GM13976 (cell line): ENCODE measurements at places on chromosomes 5 and 9.

GRCh38 chr9:79213417-79214125 lies 358.2 kb upstream of the TLE4 start:
- DNase-seq: no peak

DNA sequence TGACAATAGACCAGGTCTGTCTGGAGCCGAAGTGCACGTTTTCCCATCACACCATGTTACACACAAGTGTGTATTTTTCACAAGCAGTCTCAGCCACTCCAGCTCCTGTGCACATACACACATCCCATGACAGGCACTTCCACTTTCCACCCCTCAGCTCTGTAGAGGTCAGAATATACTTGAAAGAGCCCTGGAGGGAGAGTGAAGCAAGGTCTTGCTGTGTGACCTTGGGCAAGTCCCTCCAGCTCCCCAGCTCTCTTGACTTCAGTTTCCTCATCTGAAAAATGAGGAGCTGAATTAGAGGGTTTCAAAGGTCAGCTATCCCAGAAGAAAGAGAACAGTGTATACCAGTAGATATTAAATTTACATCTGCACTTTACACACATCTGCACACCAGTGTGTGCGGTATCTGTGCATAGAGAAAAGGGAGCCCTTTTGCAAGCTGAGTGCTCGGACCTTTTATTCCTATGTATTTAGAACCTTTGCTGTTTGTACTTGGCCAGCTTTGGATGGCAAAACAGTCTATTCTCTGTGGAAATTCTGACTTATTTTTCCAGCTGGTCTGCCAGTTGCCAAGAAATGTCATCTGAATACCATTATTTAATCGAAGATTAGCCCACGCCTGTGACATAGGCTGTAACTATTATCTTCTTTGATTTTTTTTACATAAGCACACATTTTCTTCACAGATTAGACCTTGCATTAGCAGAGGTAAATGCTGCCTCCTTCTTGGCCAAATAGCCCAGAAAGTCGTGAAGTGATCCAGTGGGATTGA lies 528.0 kb downstream of the BNC2 start:
- DNase-seq: no peak

GRCh38 chr9:6829027-6829426 lies 71.3 kb downstream of the KDM4C start:
- no peak for DNase-seq

GRCh38 chr9:95125652-95126051 lies 191.9 kb downstream of the FANCC start:
- no peak for DNase-seq

DNA sequence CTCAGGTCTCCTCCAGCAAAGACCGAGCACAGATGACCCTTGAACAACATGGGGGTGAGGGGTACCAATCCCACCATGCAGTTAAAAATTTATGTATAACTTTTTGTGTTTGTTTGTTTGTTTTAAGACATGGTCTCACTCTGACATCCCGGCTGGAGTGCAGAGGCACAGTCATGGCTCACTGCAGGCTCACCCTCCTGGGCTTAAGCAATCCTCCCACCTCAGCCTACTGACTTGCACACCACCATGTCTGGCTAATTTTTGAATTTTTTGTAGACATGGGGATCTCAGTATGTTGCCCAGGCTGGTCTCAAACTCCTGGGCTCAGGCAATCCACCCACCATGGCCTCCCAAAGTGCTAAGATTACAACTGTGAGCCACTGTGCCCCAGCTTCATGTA lies 231.0 kb upstream of the PIK3R1 start:
- no peak for DNase-seq

DNA sequence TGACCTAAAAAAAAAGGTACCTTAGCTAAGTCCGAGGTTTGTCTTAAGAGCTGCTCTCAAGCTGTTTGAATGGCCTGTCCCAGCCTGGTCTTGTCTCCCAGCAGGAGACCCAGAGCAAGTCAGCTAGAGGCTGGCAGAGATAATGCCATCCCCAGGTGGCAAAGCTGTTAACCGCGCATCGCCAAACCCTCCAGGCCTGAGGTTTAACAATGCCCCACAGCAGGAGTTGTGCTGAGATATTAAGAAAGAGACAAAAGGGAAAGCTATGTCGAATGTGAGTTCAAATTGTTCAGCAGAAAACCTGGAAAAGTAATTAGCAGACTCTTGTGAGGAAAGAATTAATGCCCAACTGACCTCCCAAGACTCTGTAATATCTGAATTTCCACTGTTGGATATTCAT lies 187.1 kb downstream of the FSTL4 start:
- no peak for DNase-seq

- DNase-seq: no peak
Observed at GRCh38 chr5:131160134-131160533, 4.9 kb downstream of the HINT1 start.

DNA sequence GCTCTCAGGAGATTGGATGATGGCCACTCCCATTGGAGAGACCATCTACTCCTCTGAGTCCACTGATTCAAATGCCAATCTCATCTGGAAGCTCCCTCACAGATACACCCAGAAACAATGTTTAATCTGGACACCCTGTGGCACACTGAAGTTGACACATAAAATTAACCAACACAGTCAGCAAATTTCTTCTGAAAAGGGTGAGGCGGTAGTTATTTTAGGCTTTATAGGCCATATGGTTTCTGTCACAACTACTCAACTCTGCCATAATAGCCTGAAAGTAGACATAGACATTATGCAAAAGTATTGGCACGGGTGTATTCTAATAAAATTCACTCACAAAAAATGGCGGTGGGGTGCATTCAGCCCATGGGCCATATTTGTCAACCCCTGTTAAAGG lies 244.5 kb upstream of the VLDLR start:
- DNase-seq: no peak

- no peak for DNase-seq
Observed at GRCh38 chr9:93668261-93668871, 92.0 kb downstream of the PHF2 start.

DNA sequence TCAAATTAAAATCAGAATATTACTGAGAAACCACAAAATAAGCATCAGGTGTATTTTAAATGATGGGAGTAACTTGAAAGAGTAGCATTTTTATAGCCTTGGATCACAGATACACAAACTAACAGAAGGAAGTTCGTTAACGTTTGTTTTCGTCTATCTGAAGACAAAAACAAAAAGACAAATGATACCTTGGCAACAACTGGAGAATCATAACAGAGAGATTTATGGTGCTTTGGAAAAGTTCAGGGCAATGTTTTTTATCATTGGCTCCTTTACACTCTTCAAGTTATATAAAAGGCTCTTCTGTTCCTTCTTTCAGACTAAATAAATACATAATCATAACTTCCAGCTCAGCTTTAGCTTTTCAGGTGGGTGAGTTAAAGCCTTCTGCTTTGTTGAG lies 128.1 kb upstream of the VLDLR start:
- no peak for DNase-seq

DNA sequence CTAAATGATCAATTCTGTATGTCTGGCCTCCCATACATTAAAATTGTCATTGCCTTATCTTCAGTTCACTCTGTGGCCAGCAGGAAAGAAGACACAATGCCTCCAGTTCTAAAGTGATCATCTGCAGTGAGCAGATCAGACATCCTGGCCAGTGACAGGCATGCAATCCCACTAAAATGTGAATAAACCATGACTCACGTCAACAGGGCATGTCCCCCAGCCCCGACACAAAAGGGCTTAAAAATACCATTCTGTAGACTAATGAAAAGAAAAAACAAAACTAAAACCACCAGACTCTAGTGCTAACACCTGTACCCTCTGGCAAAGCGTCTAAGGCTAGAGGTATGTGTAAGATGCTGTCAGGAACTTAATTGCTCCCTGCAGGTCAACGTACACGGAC lies 38.5 kb downstream of the DDX31 start:
- no peak for DNase-seq

GRCh38 chr9:111037708-111038330 lies 451 bp downstream of the LPAR1 start:
- peak; percentile 75 for DNase-seq

- no peak for DNase-seq
Observed at GRCh38 chr9:30732060-30732459, 1652.4 kb upstream of the ACO1 start.

GRCh38 chr5:131825404-131826013 lies 28.7 kb upstream of the FNIP1 start:
- peak; percentile 37 for DNase-seq

DNA sequence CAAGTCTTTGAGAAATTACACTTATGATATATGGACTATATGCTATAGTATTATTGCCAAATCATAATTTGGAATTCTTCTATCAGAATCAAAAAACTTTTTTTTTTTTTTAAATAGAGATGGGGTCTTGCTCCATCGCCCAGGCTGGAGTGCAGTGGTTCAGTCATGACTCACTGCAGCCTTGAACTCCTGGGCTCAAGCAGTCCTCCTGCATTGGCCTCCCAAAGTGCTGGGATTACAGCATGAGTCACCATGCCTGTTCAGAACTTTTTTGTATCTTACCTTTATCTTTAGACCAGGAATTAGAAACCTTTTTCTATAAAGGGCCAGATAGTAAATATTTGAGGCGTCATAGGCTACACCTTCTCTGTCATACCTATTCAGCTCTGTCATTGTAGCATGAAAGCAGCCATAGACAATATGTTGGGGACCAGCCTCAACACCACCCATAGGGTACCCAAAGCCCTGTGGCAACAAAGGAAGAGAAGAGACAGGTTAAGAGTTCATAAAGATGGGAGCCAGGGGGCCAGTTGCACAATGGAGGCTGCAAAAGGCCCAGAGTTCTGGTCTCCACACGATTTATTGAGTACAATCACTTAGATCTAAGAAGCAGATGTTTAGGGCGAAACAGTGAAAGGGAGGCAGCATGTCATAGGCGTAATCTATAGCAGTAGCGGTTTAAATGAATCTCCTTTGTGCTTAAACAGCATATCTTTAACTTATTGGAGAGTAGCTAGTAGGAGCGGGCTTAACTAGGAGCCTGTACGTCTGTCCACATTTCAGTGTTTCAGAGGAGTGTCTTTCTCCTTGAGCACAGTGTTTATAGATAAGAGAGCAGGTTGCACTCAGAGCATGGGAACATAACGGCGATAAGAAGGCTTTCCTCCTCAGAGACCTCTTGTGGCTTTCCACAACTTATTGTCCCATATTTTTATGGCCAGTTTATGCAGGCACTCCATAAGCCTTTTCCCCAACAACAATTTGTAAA lies 12.5 kb downstream of the ECM2 start:
- DNase-seq: no peak

DNA sequence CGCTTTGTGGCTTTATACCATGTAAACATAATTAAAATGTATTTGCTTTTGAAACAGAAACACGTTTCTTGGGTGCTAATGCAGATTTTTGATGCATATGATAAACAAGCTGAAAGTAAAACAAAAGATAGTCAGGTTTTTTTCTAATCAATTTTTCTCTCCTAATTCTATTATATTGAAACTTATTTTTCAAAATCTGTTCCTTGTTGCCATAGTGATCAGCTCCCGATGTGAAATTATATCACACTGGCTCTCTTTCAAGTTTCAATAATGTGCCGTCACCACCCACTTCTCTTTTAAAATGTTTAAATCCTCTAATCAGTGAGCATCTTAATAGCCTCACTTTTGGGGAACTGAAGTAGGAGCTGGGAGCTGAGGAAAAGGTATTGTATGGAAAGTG lies 36.4 kb upstream of the DAPK1 start:
- no peak for DNase-seq

GRCh38 chr9:116941266-116941665 lies 254.2 kb downstream of the TRIM32 start:
- DNase-seq: no peak
